ENCODE measurements at places on chromosomes 6 and 20.

DNA sequence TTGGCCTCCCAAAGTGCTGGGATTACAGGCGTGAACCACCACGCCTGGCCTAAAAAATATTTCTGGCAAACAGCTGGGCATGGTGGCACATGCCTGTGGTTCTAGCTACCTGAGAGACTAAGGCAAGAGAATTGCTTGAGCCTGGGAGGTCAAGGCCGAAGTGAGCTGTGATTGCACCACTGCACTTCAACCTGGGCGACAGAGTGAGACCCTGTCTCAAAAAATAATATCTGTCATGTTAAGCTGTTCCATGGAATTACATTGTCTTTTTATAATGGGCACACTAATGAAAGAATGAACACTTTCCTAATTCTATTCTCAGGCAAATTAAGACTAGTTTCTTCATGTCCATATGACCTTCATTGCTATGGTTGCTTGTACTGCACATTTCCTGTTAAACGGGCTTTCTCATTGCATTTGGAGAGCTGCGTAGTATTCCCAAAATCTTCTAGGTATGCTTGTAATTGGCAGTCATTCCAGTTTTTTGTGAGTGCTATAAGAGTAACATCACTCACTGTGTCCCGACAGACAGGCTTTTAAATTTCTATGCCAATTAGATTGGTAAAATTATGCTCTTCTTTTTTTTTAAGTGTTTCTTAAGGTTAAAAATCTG, 12.1 kb downstream of the AMD1 start:
- H3K27ac ChIP-seq, result 0 out of 2 replicates have a peak overlapping the region, but pooled peaks have one; percentile 70
- DNase-seq, result no peak
- H3K36me3 ChIP-seq, result peaks cover 32% of the 10 kb centered on the region
- H3K4me3 ChIP-seq, result no peak overlapping the region
- H3K4me1 ChIP-seq, result peaks cover 43% of the 10 kb centered on the region

DNA sequence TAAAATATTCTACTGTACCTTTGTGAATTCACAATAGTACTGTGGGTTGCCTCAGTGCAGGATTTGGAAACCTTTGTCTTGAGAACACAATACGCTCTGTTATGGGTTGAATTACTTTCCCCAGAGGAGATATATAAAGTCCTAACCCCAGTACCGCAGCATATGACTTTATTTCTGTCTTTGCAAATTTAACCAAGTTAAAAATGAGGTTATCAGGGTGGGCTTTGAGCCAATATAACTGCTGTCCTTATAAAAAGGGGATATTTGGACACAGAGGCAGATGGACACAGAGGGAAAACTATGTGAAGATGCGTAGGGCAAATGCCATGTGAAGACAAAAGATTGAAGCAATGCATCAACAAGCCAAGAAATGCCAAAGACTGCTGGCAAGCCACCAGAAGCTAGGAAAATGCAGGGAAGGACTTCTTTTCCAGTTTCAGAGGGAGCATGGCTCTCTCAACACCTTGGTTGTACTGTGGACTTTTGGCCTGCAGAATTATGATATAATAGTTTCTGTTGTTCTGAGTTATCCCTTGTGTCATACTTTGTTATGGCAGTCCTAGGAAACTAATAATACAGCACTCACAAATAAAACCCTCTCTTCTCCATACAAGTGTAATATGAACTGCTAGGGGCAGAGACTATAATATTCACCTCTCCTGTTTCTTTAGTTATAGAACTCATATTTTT, 292.6 kb upstream of the SPTLC3 start:
- peaks cover under 1% of the 10 kb centered on the region for H3K4me1 ChIP-seq
- H3K27me3 ChIP-seq, result no peaks in the 10 kb centered on the region
- H3K36me3 ChIP-seq, result no peaks in the 10 kb centered on the region
- no peak for DNase-seq
- no peak overlapping the region for H3K27ac ChIP-seq
- no peak overlapping the region for H3K4me3 ChIP-seq

- DNase-seq, result peak; percentile 54
- H3K27ac ChIP-seq, result no peak overlapping the region
- H3K27me3 ChIP-seq, result no peaks in the 10 kb centered on the region
- no peak overlapping the region for H3K4me3 ChIP-seq
- H3K36me3 ChIP-seq, result no peaks in the 10 kb centered on the region
Observed at GRCh38 chr20:32506721-32507120, 78.4 kb downstream of the NOL4L start.

- H3K36me3 ChIP-seq, result no peaks in the 10 kb centered on the region
- DNase-seq, result no peak
- H3K4me3 ChIP-seq, result no peak overlapping the region
- H3K27ac ChIP-seq, result no peak overlapping the region
- H3K27me3 ChIP-seq, result no peaks in the 10 kb centered on the region
Observed at GRCh38 chr20:48760403-48760983, 67.3 kb downstream of the PREX1 start.

DNA sequence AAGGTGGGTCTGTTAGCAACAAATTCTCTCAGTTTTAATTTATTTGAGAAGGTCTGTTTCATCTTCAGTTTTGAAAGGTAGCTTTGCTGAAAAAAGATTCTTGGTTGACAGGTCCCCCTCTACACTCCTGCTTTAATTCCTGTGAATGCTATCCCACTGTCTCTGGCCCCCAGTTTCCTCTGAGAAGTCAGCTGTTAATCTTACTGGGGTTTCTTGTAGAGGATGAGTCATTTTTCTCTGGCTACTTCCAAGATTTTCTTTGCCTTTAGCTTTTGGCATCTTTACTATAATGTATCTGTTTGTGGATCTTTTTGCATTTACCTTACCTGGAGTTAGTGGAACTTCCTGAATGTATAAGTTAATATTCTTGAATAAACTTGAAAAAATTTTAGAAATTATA, 122.7 kb downstream of the MMS22L start:
- H3K4me1 ChIP-seq, result no peaks in the 10 kb centered on the region
- peaks cover 29% of the 10 kb centered on the region for H3K36me3 ChIP-seq
- H3K4me3 ChIP-seq, result no peak overlapping the region
- no peak overlapping the region for H3K27ac ChIP-seq

DNA sequence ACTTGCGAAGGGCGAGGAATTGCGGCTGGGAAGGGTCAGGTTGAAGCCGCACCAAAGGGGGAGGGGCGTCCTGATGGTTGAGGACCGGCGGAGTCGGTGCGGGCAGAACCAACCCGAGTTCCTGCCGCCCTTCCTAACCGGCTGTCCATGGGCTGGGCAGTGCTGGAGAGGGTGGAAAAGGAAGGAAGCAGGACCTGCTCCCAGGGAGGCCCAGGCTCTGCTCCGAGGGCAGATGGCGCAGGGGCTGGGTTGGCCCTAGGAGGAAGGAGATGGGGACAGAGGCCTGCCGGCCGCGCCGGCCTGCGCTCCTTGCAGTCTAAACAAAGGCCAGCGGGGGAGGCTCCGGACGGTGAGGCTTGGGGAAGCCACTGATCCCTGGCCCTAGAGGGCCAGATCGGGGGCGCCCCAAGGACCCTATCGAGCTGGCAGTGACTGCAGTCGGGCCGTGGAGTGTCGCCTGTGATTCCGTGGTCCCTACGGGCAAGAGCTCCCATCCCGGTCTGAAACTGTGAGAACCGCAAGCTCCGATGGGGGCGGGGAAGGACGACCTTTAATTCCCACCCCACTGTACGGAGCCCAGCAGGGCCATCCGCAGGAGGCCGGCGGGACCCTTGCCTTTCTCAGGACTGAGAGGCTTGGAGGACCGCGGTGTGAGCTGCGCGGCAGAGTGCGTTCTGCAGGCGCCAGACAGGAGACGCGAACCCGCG, 39.4 kb downstream of the YTHDF1 start:
- peak overlapping the region; percentile 69 for H3K4me3 ChIP-seq
- H3K27me3 ChIP-seq, result peaks cover 56% of the 10 kb centered on the region
- DNase-seq, result peak; percentile 64
- H3K36me3 ChIP-seq, result no peaks in the 10 kb centered on the region
- H3K27ac ChIP-seq, result no peak overlapping the region

DNA sequence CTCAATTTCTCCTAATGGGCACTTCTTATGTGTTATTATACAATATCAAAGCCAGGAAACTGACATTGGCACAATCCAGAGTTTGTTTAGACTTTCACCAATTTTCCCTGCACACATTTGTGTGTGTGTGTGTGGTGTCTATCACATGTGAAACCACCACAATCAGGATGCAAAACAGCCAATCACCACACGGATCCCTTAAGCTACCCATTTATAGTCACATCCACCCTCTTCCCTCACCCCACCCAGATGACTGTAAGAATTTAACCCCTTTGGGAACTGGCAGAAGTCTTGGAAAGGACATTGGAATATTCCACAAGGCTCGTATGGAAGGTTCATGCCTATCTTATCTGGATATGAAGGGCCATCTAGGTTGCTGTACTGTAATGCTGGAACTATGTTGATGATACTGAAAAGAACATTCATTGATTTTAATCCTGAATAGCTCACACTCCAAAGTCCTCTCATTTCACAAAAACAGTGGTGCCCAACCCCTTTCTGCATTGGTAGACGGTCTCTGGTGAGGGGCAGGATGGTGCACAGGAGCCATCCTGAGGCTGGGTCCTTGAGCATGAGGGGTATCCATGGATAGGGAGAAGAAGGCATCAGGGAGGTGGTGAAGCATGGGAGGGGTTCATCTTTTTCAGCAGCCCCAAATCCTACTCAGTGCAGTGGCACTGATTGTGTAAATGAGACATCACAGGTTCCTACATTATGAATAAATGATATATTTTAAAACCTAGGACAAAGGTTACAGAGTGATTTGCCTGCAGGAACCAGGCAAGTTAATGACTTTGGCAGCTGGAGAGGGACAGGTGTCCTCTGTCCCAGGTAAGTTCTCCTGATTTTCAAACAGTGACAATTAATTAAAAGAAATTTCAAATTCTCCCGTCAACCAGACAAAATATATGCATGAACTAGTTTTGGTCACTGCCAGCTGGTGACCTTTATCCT, 12.1 kb upstream of the CTCFL start:
- no peaks in the 10 kb centered on the region for H3K36me3 ChIP-seq
- H3K27me3 ChIP-seq, result no peaks in the 10 kb centered on the region
- no peaks in the 10 kb centered on the region for H3K4me1 ChIP-seq
- no peak overlapping the region for H3K27ac ChIP-seq

DNA sequence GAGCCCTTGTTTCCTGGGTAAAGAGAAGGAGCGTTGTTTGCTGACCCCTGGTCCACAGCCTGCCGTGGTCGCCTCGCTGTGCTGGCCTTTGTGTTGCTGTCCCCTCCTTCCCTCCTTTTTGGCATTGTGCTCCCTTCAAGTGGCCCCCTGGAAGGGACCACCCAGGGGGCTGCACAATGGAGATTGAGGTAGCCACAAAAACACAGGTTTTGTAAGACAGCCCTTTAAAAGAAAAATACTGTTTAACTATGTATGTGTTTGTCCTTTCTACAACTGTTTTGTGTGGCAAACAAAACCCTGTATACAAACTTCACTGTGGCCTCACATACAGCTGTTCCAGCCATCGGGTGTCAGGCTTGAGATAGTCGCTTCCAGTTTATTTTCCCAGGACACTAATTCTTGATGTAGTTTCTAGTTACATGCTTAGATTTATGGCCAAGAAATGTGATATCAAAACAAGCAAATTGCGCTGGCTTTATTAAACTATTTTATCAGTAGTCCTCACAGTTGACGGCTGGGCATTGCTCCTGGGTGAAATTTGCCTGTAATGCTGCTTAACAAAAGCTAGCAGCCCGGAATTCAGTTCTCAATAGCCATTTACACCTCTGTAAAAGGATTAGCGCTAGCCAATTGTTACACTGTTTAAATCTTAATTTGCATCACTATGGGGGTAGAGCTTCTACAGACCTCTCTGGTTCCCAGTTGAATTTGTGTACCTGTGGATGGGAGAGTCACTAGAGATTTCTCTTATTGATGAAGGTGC, 64.1 kb downstream of the KIZ start:
- H3K4me1 ChIP-seq, result peaks cover 29% of the 10 kb centered on the region
- no peaks in the 10 kb centered on the region for H3K27me3 ChIP-seq
- peak overlapping the region; percentile 96 for H3K27ac ChIP-seq
- peak overlapping the region; percentile 31 for H3K4me3 ChIP-seq

GRCh38 chr20:34517114-34517505, 888 bp downstream of the DYNLRB1 start:
- H3K27ac ChIP-seq, result peak overlapping the region; percentile 88
- no peaks in the 10 kb centered on the region for H3K27me3 ChIP-seq
- peak overlapping the region; percentile 88 for H3K4me3 ChIP-seq
- no peak for DNase-seq

- no peak overlapping the region for H3K27ac ChIP-seq
- DNase-seq, result peak; percentile 51
- 0 out of 2 replicates have a peak, but pooled peaks cover 5% of the 10 kb centered on the region for H3K36me3 ChIP-seq
- H3K4me3 ChIP-seq, result no peak overlapping the region
- H3K27me3 ChIP-seq, result no peaks in the 10 kb centered on the region
Observed at GRCh38 chr6:74041420-74041819, 345.4 kb downstream of the CD109 start.

DNA sequence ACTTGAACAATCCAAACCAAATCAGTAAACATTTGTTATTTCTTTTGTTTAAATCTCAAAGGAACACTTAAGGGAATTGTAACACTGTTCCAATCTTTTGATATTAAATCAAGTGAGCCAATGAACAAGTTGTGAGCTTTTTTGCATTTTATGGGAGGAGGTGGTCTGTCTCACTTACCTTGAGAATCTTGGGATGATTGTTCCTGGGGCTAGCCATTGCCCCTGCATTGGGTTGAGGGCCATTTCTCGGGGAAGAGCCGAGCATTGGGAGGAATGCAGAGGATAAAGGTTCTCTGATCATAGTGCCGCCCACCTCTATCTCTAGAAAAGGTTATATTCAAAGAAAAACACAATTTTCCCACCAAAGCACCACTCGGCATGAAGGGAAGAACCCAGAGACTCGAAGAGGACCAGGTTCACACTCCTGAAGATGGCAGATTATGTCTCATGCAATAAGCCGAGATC, 13.8 kb upstream of the TFB1M start:
- peak; percentile 2 for DNase-seq
- no peaks in the 10 kb centered on the region for H3K36me3 ChIP-seq
- no peak overlapping the region for H3K27ac ChIP-seq
- peaks cover 6% of the 10 kb centered on the region for H3K4me1 ChIP-seq
- no peaks in the 10 kb centered on the region for H3K27me3 ChIP-seq

DNA sequence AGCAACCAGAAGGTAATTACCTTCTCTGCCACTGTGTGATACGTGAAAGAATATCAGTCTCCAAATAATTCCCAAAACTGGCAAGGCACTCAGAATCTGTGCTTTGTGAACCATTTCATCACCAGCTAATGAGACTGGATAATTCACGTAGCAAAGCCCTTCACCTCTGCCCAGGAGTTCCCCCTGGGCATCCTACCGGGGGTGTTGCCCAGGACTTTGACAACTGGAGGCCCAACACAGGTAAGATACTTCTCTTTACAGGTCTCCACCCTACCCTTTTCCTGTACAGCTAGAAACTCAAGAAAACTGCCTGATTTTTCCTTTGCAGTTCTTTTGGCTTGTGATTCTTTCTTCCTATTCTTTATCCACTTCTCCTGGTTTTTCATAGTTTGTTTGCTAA, 2.7 kb upstream of the CD24 start:
- no peaks in the 10 kb centered on the region for H3K27me3 ChIP-seq
- DNase-seq, result no peak
- H3K4me1 ChIP-seq, result peaks cover 23% of the 10 kb centered on the region
- H3K27ac ChIP-seq, result no peak overlapping the region

- no peak overlapping the region for H3K4me3 ChIP-seq
- no peaks in the 10 kb centered on the region for H3K27me3 ChIP-seq
- no peak for DNase-seq
- H3K36me3 ChIP-seq, result peaks cover 5% of the 10 kb centered on the region
- H3K27ac ChIP-seq, result no peak overlapping the region
- H3K4me1 ChIP-seq, result peaks cover 17% of the 10 kb centered on the region
Observed at GRCh38 chr6:43673444-43674084, 14.0 kb downstream of the MRPS18A start.

- no peak overlapping the region for H3K27ac ChIP-seq
- H3K4me3 ChIP-seq, result no peak overlapping the region
- H3K36me3 ChIP-seq, result no peaks in the 10 kb centered on the region
- no peaks in the 10 kb centered on the region for H3K27me3 ChIP-seq
- DNase-seq, result peak; percentile 77
Observed at GRCh38 chr6:56314683-56315523, 67.5 kb upstream of the COL21A1 start.

All from GM23338 (cell line).